ENCODE measurements at places on chromosomes 5 and 9. TPM values are rescaled to one million over a fixed set of nuclear protein-coding genes. Genes with fewer than 3 reads are reported as not detected.

GRCh38 chr5:64595031-64595855 is 89.4 kb downstream of the RGS7BP start:
- H3K4me3 ChIP-seq = no peak overlapping the region
- no peaks in the 10 kb centered on the region for H3K36me3 ChIP-seq
- no peak for DNase-seq
- peaks cover 8% of the 10 kb centered on the region for H3K27me3 ChIP-seq
- no peak overlapping the region for H3K27ac ChIP-seq

- no peak overlapping the region for H3K27ac ChIP-seq
- H3K27me3 ChIP-seq = no peaks in the 10 kb centered on the region
- DNase-seq = no peak
- no peak overlapping the region for H3K4me3 ChIP-seq
- H3K36me3 ChIP-seq = no peaks in the 10 kb centered on the region
- no peaks in the 10 kb centered on the region for H3K4me1 ChIP-seq
Observed at GRCh38 chr9:32918628-32919027, 82.8 kb downstream of the APTX start.

GRCh38 chr5:119302916-119303897 is 52.6 kb upstream of the TNFAIP8 start:
- H3K36me3 ChIP-seq = no peaks in the 10 kb centered on the region
- peaks cover 53% of the 10 kb centered on the region for H3K4me1 ChIP-seq
- peak; percentile 94 for DNase-seq
- H3K4me3 ChIP-seq = peak overlapping the region; percentile 34

DNA sequence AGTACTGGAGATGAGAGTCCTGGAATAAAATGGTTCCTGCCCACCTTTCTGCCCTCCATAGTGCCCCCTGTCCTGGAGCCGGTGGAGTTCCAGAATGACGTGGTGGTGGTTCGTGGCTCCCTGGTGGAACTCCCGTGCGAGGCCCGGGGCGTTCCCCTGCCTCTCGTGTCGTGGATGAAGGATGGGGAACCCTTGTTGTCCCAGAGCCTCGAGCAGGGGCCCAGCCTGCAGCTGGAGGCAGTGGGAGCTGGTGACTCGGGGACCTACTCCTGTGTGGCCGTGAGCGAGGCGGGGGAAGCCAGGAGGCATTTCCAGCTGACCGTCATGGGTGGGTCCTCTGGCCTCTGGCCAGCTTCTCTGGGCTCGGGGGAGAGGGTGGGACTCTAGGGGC is 51.1 kb upstream of the ASS1 start:
- no peak overlapping the region for H3K4me3 ChIP-seq
- no peak overlapping the region for H3K27ac ChIP-seq
- no peaks in the 10 kb centered on the region for H3K27me3 ChIP-seq
- peaks cover 8% of the 10 kb centered on the region for H3K4me1 ChIP-seq
- H3K36me3 ChIP-seq = no peaks in the 10 kb centered on the region

- H3K4me3 ChIP-seq = no peak overlapping the region
- DNase-seq = no peak
- H3K4me1 ChIP-seq = peaks cover 6% of the 10 kb centered on the region
Observed at GRCh38 chr5:155978850-155979249, 348.1 kb upstream of the SGCD start.

- DNase-seq = no peak
- H3K36me3 ChIP-seq = no peaks in the 10 kb centered on the region
- H3K27me3 ChIP-seq = no peaks in the 10 kb centered on the region
- H3K4me1 ChIP-seq = peaks cover 1% of the 10 kb centered on the region
Observed at GRCh38 chr5:88819301-88819999, 63.5 kb downstream of the MEF2C start.

GRCh38 chr5:170444181-170444580 is 55.0 kb upstream of the KCNMB1 start:
- no peaks in the 10 kb centered on the region for H3K4me1 ChIP-seq
- H3K36me3 ChIP-seq = no peaks in the 10 kb centered on the region
- no peak overlapping the region for H3K27ac ChIP-seq
- no peaks in the 10 kb centered on the region for H3K27me3 ChIP-seq
- DNase-seq = no peak
- no peak overlapping the region for H3K4me3 ChIP-seq

GRCh38 chr5:66739951-66740350 is 143.8 kb downstream of the MAST4 start:
- H3K27ac ChIP-seq = no peak overlapping the region
- no peak for DNase-seq
- H3K36me3 ChIP-seq = no peaks in the 10 kb centered on the region
- no peak overlapping the region for H3K4me3 ChIP-seq
- H3K4me1 ChIP-seq = no peaks in the 10 kb centered on the region

DNA sequence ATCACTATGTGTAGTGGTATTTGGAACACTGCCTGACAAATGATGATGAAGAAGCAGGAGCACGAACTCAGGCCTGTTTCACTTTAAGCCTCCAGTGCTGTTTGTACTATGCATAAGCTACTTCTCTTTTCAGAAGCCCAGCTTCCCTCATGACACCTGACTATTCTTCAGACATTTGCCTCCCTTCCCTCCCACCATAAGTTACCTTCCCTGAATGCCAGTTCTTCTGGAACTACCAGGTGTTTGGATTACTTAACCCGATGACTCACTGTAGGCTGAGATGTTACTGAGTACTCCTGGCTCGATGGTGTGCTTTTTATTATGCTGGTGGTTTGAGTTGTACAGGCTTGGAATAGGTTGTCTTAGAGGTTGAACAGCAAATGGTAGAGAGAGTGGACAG is 180.0 kb downstream of the SPATA31D1 start:
- DNase-seq = no peak
- H3K4me3 ChIP-seq = no peak overlapping the region
- H3K36me3 ChIP-seq = no peaks in the 10 kb centered on the region
- H3K27me3 ChIP-seq = no peaks in the 10 kb centered on the region
- no peak overlapping the region for H3K27ac ChIP-seq

DNA sequence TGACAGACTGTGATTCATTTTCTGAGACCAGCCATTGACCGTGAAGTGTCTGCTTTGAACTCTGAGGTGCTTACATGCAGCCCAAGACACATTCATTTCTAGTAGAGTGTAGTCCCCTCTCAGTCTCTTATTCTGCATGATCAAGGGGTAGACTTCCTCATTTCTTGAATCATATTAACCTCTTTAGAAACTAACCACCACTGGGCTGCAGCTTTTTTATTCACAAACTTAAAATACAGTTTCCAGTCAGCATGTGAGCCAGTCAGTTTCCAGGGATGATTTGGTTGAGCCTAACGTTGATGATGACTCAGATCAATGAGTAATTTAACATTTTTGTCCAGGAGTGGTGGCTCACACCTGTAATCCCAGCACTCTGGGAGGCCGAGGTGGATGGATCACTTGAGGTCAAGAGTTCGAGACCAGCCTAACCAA is 59.2 kb downstream of the OTULIN start:
- no peak overlapping the region for H3K4me3 ChIP-seq
- no peak overlapping the region for H3K27ac ChIP-seq
- H3K4me1 ChIP-seq = peaks cover 47% of the 10 kb centered on the region
- DNase-seq = no peak
- peaks cover 25% of the 10 kb centered on the region for H3K36me3 ChIP-seq

- H3K4me1 ChIP-seq = no peaks in the 10 kb centered on the region
- no peaks in the 10 kb centered on the region for H3K27me3 ChIP-seq
- H3K4me3 ChIP-seq = no peak overlapping the region
- no peaks in the 10 kb centered on the region for H3K36me3 ChIP-seq
- no peak overlapping the region for H3K27ac ChIP-seq
Observed at GRCh38 chr5:17067657-17068392, 131.7 kb upstream of the MYO10 start.

DNA sequence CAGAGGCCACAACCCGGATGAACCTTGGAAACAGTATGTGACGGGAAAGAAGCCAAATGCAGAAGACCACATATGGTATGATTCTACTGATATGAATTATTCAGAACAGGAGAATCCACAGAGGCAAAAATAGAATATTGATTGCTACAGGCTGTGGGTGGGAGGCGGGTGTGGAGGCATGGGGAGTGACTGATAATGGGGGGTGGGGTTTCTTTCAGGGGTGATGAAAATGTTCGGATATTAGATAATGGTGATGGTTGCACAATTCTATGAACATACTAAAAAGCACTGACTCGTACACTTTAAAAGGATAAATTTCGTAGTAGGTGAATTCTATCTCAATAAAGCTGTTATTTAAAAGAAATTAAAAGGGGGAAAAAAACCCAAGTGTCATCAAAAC is 10.7 kb downstream of the IL4 start:
- H3K27ac ChIP-seq = no peak overlapping the region
- no peaks in the 10 kb centered on the region for H3K27me3 ChIP-seq
- H3K4me1 ChIP-seq = peaks cover 11% of the 10 kb centered on the region
- no peak for DNase-seq
- H3K36me3 ChIP-seq = no peaks in the 10 kb centered on the region

- no peaks in the 10 kb centered on the region for H3K36me3 ChIP-seq
- peaks cover 27% of the 10 kb centered on the region for H3K4me1 ChIP-seq
- no peak for DNase-seq
Observed at GRCh38 chr9:121738968-121739367, 87.5 kb downstream of the DAB2IP start.

DNA sequence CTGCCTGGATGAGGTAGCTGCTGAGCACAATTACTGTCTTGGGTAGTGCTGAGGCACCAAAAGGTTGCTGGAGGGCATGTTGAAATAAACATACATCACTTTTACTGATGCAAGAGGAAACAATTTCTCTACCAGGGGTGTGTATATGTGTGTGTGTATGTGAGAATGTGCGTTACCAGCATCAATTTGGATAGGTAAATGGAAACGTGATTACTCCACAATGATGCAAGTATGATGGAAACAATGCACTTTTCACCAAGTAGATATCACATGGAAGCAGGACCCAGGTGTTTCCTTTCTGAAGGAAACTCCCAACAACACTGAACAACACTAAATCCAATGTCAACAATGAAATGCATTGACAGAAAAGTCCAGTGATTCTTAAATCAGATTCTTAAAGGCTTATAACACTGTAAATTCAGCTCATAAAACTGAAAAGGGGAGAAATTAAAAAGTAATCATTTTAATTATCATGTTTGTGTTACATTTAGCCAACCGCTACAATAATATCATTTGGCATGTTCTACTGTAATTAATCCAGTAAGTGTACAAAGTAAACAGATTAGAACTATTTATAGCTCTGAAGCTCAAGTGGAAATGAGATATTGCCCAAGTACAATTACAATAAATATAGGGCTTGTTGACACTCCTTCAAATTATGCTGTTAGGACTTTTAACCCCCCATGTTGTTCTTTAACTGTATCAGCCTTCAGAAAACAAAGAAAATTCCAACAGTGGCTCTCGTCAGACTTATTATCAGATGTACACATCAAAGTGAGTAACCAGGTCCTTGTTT is 25.3 kb downstream of the YIPF5 start:
- DNase-seq = no peak
- no peaks in the 10 kb centered on the region for H3K36me3 ChIP-seq
- no peak overlapping the region for H3K4me3 ChIP-seq
- peaks cover 5% of the 10 kb centered on the region for H3K4me1 ChIP-seq
- no peaks in the 10 kb centered on the region for H3K27me3 ChIP-seq
- H3K27ac ChIP-seq = no peak overlapping the region

The TSSK1B gene
- 0.72 TPM for total RNA-seq

The CARTPT gene
- not detected for total RNA-seq

The PPIC gene
- 92.8 TPM for total RNA-seq

The GRXCR2 gene
- total RNA-seq = not detected
